ENCODE measurements at places on chromosomes 5 and 9.

GRCh38 chr9:2465921-2466460 lies 155.6 kb upstream of the VLDLR start:
- DNase-seq = peak; percentile 74

- DNase-seq = no peak
Observed at GRCh38 chr9:18861609-18862544, 171.1 kb downstream of the SAXO1 start.

GRCh38 chr5:36724467-36725332 lies 118.3 kb downstream of the SLC1A3 start:
- no peak for DNase-seq

- DNase-seq = no peak
Observed at GRCh38 chr9:7347556-7347955, 452.0 kb downstream of the DMAC1 start.

DNA sequence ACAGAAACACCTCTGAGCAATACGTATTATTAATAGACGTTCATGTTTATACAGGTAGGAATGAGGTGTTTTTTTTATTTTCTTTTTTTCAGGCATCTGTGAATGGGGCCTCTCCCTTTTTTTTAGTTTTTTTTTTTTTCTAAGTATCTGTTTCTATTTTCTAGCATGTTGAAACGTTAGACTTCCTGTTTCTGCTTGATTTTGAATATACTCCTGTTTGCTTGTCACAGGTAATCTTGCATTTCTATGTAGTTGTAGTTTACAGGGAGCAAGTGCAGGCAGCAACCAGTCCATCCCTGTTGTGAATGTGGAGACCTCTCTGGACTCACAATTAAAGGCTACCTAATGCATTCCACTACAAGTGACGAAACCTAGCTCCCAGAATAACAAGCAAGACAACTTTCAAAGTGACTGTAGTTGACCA lies 22.8 kb upstream of the TNFAIP8 start:
- no peak for DNase-seq

GRCh38 chr5:127192836-127193338 lies 97.7 kb upstream of the MEGF10 start:
- DNase-seq = no peak

- no peak for DNase-seq
Observed at GRCh38 chr5:39775797-39776365, 351.1 kb upstream of the DAB2 start.
